ENCODE measurements at places on chromosomes 12 and 14.

DNA sequence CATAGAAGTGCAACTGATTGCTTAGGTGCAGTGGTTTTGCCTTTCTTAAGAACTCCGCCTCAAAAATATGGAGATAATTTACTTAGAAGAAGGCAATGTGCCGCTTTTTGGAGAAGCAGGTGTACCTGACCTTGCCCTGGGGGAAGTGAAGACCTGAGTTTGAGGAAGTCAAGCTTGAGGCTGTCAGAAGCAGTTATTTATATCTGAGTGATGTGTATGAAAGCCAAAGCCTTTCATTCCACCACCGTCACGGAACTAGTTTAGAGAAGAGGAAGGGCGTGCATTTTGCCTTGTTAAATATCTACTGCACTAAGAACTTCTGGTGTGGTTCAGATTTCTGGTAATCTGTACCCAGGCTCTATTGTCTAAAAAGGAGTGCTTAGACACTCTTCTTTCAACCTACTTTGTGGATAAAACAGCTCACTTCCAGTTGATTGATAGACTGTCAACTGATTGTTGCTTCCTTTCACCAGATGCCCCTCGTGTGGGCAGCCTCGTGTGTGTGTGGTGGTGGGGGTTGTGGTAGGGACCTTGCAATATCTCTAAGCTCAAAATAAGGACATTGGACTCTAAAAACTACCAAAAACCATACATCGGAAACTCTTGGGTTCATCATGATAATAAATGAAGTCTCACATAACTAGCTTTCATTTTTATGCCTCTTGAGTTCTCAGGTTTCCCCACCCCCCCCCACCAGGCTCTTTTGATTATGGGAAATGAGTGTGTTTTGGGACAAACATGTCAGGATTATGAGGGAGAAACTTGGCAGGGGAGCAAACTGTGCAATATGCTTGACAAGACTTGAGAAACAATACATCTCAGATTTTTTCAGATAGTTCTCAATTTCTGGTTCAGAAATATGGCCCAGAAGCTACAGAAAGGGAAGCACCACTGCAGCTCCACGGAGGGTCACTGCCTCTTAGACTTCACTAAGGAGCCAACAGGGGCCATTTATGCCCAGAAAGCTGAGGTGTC lies 78.6 kb downstream of the ARF6 start:
- no peak for DNase-seq

- DNase-seq = no peak
Observed at GRCh38 chr12:39628836-39629235, 9.2 kb upstream of the ABCD2 start.

DNA sequence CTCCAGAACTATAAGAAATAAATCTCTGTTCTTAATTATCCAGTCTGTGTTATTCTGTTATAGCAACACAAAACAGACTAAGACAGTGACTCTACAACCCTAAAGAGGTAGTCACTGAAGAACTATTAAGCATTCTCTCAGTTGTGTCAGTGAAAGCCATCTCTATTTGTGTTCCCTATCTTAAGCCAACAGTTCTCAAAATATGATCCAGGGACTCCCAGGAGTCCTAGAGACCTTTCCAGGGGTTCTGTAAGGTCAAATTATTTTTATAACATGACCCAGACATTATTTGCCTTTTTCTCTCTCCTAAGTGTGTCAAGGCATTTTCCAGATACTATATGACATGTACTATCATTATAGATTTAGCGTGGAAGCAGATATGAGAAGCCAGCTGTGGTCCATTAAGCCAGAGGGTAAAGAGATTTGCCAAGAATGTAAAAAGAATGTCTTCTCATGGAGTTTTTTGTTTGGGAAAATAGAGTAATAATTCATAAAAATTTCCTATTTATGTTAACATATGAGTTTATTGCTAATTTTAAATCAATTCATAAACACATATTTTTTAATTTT lies 315.8 kb downstream of the RGS6 start:
- DNase-seq = no peak

DNA sequence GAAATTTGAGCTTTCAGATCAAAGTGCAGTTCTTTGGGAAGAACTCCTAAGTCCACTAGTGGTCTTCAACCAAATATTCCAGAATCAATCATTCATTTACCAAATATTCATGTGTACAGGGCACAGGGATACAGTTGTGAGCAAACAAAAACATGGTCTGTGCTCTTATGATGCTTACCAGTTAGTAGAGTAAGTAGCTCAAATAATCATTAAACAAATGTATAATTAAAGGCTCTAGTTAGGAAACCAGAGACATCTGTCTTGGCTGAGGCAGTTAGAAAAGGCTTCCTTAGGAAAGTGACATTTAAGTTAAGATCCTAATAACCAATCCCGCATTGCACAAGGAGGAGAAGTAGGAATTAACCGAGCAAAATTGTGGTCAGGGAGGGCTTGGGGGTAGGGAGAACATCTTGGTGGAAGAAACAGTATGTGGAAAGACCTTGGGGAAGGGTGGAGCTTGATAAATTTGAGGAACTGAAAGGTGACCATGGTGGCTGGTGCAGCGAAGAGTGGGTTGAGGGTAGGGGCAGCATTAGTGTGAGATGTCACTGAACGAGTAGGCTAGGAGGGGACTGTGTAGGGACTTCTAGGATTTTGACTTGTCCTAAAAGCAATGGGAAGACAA lies 40.0 kb downstream of the PEBP1 start:
- no peak for DNase-seq

DNA sequence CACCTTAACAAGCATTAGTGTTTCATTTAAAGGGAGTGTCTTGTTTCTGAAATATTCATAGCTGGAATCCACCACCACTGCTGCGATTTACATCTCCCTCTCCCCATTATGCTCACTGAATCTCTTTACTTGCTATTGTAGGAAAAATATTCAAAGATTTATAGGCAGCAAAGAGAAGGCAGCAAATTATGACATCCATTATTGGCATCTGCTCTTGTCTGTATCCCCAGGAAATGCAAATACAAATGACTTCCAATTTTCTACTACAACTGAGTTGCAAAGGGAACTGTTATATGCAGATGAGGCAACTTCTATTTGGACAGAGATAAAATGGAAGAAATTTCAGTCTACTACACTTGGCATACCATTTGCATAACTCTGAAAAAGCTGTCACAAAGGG lies 88.4 kb upstream of the PRKD1 start:
- no peak for DNase-seq

- no peak for DNase-seq
Observed at GRCh38 chr14:31075144-31075543, 49.0 kb upstream of the STRN3 start.

DNA sequence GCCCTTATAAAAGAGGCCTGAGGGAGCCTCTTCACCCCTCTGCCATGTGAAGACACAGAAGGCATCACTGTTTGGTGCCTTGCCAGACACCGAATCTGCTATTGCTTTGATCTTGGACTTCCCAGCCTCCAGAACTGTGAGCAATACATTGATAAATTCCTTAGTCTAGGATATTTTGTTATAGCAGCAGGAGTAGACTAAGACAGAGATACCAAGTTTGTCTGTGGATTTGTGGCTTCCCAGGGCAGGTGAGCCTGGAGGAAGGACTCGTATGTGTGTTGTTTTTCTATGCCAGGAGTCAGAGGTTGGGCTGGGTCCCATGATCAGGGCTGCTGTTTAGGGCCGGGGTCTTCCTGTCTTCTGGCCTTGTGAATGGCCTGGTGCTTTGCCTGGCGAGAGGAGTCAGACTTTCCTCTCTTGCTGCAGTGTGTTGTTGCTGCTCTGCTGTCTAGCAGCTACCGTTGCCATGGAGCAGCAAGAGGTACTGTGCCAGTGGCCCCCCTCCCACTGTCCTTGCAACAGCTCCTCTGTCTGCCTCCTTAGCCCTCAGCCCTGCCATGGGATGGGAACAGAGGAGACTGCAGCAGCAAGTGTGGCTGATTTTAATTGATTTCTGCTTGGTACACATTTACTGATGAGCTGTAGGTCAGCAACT lies 111.2 kb downstream of the CHST11 start:
- DNase-seq = no peak

DNA sequence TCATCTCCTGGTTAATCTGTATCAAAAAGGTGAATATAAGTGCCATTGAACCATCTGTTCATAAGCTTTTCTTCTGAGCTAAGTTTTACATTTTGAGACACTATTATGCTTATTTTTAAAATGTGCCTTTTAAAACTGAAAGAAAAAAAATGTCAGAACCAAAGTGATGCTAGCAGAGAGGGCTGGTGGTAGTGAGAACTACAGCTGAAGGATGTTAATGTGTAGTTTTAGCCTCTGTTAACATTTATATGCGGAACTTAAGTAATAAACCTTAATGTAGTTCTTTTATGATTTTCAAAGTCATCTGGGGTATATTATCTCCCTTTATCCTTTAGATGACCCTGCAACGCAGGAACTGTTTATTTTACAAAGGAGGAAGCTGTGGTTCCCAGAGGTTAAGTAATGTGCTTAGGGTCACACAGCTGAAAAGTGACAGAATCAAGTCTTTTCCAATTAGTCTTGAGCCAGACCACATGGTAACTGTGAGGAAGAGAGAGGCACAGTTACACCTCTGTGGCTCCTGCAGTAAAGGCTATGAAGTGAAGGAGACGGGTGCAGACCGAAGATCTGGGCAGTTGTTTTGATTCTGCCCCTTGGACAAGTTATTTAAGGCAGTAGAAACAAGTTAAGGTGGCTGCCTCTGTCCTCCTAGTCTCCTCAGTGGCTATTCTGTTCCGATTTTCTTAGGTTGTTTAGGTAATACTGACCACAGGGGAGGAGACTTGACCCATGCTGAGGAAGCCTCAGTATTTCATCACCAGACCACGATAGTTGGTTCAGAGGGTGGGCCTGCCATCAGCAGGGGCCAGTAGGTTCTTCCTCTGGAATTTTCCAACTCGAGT lies 23.9 kb downstream of the GNG2 start:
- DNase-seq = peak; percentile 72

- DNase-seq = peak; percentile 69
Observed at GRCh38 chr12:41795051-41795600, 349.5 kb downstream of the GXYLT1 start.

DNA sequence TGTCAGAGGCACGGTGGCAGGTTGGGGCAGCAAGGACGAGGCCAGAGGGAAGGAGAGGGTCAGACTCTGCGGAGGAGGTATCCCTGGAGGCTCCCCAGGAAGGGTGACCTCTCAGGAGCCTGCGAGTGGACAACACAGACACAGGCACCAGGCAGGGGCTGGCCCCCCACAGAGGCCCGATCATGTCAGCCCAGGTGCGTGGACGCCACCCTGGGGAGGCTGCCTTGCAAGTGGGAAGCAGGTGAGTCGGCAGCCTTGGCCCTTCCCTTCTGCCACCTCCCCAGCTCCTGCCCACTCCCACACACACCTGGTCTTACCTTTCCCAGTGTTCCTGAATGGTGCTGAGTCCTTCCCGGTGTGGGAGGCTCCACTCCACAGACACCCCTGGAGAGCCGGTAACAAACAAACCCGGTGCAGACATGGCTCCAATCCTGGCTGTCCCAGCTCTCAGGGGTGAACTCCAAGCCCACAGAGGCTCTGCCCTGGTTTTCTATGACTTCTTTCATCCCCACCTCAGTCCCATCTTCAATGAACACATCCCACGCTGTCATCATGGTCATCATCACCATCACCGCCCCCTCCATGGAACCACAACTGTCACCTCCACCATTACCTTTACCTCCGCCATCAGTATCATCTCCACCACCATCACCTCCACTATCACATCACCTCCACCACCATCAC lies 5.2 kb downstream of the ZBTB42 start:
- no peak for DNase-seq
